Osteoblast (primary cell): ENCODE measurements at places on chromosomes 12 and 14.

DNA sequence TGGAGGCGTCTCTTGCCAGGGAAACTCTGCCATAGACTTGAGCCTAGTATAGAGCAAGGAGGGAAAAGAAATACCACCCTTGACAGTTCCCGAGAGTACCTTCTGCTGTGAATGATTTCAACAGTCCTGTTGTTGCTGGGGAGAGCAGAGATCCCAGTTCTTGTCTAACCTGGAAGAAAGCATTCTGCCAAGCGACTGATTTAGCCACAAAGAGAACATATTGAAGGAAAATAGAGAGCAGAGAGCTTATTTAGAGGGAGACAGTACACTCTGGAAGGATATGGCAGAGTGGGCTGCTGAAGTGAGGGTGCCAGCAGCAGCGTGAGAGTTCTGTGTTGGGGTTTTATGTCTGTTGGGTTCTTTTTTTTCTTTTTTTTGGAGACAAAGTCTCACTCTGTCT is 966.9 kb upstream of the TMEM132C start:
- H3K27me3 ChIP-seq = peaks cover 3% of the 10 kb centered on the region
- H3K36me3 ChIP-seq = no peaks in the 10 kb centered on the region
- H3K4me3 ChIP-seq = no peak overlapping the region

GRCh38 chr14:93046705-93047050 is 69.0 kb downstream of the ITPK1 start:
- no peak overlapping the region for H3K4me3 ChIP-seq
- peaks cover 6% of the 10 kb centered on the region for H3K27me3 ChIP-seq
- no peaks in the 10 kb centered on the region for H3K36me3 ChIP-seq
- peaks cover 31% of the 10 kb centered on the region for H3K4me1 ChIP-seq
- H3K27ac ChIP-seq = no peak overlapping the region

DNA sequence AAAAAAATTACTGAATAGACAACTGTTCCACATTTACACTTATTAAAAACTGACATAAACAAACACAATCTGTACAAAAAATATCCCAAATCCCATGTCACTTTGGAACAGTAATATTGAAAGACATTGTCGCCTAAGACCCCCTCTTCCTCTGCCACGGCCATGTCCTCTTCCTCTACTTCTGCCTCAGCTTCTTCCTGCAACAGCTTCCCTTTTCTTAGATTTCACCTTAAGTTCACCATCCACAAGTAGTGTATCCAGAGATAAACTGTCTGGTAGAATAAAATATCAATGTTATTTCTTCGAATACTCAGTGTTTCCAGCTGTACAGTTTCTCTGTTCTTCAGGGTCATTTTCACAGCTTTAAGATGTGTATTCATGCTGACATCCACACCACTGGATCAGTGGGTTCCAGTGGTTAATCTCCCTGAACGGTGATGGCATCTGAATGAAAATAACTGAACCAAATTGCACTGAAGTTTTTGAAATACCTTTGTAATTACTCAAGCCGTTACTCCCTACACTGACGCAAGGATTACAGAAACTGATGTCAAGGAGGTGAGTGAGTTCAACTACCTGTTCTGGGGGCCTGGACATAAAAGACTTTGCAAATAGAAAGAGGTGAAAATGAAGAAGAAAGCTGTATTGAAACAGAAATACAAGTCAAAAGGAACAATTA is 208.5 kb downstream of the C12orf50 start:
- no peaks in the 10 kb centered on the region for H3K36me3 ChIP-seq
- peak overlapping the region; percentile 20 for H3K27ac ChIP-seq
- no peaks in the 10 kb centered on the region for H3K27me3 ChIP-seq
- H3K4me3 ChIP-seq = no peak overlapping the region

- no peak overlapping the region for H3K4me3 ChIP-seq
- no peak overlapping the region for H3K27ac ChIP-seq
- peaks cover 25% of the 10 kb centered on the region for H3K36me3 ChIP-seq
- no peaks in the 10 kb centered on the region for H3K4me1 ChIP-seq
- no peaks in the 10 kb centered on the region for H3K27me3 ChIP-seq
These were observed 21.5 kb downstream of the P2RX2 start for GRCh38 chr12:132639956-132640520.

DNA sequence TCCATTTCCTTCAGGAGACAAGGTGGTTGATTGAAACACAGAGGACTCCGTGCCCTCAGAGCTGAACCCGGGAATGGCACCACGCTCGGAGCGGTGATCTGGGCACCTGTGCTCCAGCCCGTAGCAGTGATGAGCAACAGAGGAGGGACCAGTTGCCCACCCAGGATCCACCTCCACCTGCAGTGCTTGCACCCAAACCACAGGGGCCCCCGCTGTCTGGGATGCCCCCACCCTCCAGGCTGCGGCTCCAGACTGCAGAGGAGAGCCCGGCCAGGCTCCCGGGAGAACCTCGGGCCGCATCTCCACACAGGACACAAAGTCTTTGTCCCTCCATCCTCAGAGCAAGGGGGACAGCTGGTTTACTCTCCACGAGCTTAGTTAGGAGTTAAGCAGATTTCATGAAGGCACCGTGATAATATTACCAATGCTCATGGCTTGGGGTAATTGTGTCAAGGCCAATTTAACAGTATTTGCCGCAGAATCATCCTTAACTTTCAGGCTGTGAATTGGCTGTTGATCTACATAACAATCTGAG is 100.6 kb downstream of the TNFAIP2 start:
- no peaks in the 10 kb centered on the region for H3K36me3 ChIP-seq
- peak; percentile 64 for DNase-seq
- H3K4me3 ChIP-seq = no peak overlapping the region

DNA sequence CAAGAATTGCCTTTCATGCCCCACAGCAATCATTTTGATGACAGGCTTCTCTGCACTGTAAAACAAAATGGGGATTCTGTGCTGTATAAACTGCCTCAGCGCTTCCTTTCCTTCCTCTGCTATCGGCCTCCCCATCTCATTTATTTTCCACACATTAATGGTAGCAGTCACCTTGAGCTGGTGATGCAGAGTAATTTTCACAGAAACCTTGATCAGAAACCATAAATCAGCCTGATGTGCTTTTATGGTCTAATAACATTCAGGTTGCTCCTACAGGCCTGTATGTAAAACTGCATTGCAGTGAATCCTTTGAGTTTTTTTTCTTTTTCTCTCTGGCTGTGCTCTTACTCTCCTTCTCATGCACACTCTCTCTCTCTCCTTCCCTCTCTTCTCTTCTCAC is 578.4 kb upstream of the STXBP6 start:
- no peak overlapping the region for H3K4me3 ChIP-seq
- H3K36me3 ChIP-seq = no peaks in the 10 kb centered on the region
- H3K4me1 ChIP-seq = no peaks in the 10 kb centered on the region
- no peak overlapping the region for H3K27ac ChIP-seq

GRCh38 chr14:102264775-102265174 is 40.2 kb downstream of the MOK start:
- H3K4me3 ChIP-seq = no peak overlapping the region
- peaks cover 7% of the 10 kb centered on the region for H3K36me3 ChIP-seq
- H3K4me1 ChIP-seq = no peaks in the 10 kb centered on the region

GRCh38 chr12:122659579-122659978 is 43.6 kb downstream of the HCAR2 start:
- DNase-seq = no peak
- H3K4me1 ChIP-seq = no peaks in the 10 kb centered on the region
- no peak overlapping the region for H3K4me3 ChIP-seq

- H3K27ac ChIP-seq = no peak overlapping the region
- peaks cover 36% of the 10 kb centered on the region for H3K36me3 ChIP-seq
- no peak for DNase-seq
- no peak overlapping the region for H3K4me3 ChIP-seq
These were observed 191.3 kb downstream of the ANO6 start for GRCh38 chr12:45406988-45407850.

GRCh38 chr12:50979369-50980052 is 27.2 kb downstream of the HIGD1C start:
- DNase-seq = no peak
- no peak overlapping the region for H3K4me3 ChIP-seq
- H3K27me3 ChIP-seq = no peaks in the 10 kb centered on the region
- H3K27ac ChIP-seq = no peak overlapping the region
- H3K4me1 ChIP-seq = peaks cover 5% of the 10 kb centered on the region

DNA sequence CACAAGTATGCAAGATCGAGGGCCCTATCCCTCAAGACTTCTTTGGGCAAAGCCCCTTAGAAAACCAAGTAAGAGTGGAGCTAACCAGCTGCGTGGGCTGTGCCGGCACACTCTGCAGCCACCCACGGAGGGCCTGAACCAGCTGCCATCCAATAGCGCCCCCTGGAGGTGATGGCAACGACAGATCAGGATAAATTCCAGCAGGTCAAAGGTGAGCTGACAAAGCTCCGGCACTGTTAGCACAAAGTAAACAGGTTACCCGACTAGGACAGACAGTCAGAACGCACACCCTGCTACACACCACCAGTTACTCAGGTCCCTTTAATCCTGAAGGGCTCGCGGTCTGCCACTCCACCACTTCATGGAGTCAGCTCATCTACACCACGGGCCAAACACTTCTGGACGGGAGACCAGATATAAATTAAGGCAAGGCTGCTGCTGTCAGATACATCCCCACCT is 4.9 kb downstream of the ZBTB39 start:
- H3K27ac ChIP-seq = no peak overlapping the region
- DNase-seq = peak; percentile 92
- H3K4me3 ChIP-seq = no peak overlapping the region
- peaks cover 23% of the 10 kb centered on the region for H3K4me1 ChIP-seq
- H3K36me3 ChIP-seq = peaks cover 26% of the 10 kb centered on the region
- H3K27me3 ChIP-seq = no peaks in the 10 kb centered on the region
